ENCODE measurements at places on chromosomes 3 and 15.
A peak's percentile ranks its signal among the peaks of the same experiment; 100 is the strongest.

- DNase-seq = no peak
Observed at GRCh38 chr3:85148036-85148435, 189.2 kb downstream of the CADM2 start.

- no peak for DNase-seq
Observed at GRCh38 chr15:80876348-80876674, 97.1 kb downstream of the CEMIP start.

DNA sequence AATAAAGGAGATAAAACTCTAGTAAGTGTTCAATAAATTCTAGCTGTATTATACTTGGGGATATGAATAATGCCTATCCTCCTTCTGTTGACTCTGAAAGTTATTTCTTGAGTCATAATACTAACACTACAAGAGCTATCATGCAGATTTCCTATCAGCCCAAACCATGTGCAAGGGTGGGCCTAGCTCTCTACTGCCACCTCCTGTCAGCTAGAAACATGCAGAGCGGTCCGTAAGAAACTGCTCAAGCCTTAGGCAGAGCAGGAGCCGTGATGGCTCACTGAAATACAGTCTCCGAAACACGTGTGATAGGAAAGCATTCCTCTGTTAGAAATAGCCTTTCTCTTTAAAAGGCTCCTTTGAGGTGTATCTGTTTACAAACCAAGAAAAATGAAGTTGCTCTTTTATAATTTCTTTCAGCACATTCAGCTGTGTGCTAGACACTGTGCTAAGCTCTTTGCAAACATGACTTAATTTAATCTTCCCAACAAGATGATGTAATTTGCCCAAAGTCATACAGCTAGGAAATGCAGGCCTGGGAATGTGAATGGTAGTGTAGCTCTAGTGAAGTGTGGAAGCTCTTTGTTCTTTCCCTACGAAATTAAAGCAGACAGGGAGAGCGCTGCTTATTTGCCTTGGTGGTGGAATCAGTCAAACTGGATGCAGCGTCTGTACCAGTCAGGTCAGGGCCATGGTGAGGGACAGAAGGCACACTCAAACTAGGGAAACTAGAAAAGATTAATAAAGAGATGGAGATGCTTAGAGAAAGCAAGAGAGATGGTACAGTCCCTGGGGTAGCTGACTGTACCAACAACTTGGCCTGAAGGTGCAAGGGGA is 43.1 kb downstream of the MTHFS start:
- DNase-seq = peak; percentile 75

GRCh38 chr3:138945709-138946662 is 951 bp downstream of the FOXL2 start:
- DNase-seq = no peak

- no peak for DNase-seq
Observed at GRCh38 chr3:48650723-48651122, 12.0 kb downstream of the CELSR3 start.

DNA sequence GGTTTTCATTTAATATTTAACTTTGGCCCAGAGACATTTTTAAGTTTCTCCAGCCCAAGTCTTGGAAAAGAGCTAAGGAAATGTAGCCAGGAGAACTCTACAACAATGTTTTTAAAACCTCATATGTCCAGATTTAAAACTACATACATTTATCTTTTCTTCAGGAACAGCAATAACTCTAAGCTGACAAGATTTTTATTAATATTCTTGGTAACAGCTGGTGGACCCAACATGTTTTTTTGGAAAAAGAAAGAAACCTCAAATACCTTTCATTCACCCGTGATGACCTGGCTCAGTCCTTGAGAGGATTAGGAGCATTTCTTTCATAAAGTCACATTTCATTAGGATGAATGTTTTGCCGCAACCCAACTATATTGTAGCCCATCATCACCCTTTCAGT is 50.4 kb upstream of the CMSS1 start:
- DNase-seq = peak; percentile 48

GRCh38 chr15:78715930-78716329 is 74.9 kb upstream of the CHRNB4 start:
- DNase-seq = no peak

- DNase-seq = no peak
Observed at GRCh38 chr3:2099028-2099671, 484 bp downstream of the CNTN4 start.

DNA sequence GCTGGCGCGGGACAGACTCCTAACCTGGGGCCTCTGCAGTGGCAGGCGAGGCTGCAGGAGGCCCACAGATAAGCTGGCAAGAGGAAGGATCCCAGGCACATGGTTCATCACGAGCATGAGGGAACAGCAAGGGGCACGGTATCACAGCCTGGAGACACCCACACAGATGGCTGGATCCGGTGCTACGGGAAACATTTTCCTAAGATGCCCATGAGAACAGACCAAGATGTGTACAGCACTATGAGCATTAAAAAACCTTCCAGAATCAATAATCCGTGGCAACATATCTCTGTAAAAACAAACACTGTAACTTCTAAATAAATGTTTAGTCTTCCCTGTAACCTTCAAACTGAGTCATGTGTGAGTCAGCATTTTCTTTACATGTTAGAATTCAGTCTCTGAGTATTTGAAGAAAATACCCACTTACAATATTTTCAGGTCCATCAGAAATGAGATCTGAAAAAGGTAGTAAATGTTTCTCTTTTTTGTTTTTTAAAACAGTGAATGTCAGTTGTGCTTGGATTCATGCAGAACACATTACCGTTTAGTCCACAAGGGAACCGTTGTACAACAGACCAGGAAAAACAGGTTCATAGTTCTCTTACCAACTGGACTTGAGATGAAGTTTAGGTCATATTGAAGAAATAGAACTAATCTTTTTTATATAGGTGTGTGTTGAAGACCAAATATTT is 75.9 kb downstream of the BOC start:
- peak; percentile 42 for DNase-seq

DNA sequence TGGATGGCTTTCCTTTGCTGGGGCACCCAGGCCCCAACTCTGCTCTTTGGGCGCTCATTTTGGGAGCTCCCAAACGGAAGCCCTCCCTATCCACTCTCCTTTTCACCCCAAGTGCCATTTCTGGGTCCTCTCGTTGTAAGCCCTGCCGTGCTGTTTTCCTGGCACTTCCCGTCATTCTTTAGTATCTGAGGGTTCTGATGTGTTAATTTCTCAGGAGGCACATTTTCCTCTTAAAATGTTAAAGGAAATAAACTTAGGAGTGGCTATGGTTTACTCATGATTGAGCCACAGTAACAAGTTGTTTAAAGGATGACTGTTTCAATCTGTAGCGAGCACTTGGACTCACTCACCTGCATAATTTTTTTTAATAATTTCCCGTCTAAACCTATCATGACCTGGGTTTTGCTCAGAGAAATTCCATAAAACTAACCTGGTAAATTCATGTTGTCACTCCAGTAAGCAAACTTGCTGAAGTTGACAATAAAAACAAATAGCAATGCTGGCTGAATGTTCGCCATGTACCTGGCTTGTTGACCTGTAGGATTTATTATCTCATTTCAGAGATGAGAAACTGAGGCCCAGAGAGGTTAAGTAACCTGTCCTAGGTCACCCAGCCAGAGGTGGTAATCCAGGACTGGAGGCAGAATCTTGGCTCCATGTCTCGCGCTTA is 10.6 kb downstream of the ALDH1A3 start:
- DNase-seq = no peak

DNA sequence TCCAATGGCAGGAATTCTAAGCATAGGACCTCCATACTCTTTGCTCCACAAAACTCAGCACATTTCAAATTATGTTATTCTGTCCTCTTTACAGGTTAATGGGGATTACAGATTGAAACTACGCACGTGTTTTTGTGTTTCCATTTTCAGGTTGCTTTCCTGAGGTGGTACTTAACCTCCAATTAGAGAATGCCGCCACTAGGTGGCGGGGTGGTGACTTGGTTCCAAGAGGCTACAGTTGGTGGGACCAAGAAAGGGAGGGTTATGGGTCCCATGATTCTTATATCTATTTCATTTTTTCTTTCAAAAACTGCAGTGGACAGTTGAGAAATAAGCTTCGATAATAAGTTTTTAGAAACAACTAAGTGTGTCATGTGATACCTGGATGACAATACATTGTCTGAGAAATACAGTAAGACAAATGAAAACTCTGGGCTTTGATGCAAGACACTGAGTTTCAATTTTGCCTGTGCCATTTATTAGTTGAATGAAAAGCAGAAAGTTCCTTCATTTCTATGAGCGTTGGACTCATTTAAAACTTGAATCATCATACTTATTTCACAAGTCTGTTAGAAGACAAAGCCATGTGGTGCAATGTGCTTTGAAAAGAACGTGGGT is 539.0 kb downstream of the FGF12 start:
- no peak for DNase-seq

DNA sequence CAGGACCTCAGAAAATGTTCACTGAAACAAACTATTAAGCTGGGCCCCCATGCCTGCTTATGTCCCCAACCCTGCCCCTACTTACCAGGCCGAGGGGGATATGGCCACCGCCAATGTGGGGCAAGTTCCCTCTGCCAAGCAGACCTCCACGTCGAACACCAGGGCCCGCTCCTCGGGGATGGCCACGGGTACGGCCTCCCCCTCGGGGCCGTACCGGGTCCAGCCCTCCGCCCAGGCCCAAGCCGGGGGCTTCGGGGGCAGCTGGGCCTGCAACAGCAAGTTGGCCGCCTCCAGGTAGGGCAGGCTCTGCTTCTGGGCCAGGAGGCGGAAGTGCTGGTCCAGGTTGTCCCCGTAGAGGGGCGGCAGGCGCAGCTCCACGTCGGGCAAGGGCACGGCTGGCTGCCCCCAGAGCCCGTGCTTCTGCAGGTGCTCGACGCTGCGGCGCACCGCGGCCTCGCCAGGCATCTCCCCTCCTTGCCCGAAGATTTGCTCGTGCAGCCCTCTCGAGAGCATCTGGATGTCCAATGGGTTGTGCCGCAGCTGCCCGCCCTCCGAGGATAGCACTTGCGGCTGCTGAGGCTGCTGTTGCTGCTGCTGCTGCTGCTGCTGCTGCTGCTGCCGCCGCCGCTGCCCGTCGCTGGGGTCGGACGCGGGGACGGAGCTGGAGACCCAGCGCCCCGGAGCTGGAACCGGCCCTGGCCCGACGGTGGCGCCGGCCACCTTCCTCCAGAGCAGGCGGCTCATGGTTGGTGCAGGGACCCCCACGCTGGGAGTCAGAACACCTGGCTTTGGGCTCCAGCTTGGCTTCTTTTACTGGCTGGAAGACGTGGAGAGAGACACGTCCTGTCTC is 1.4 kb downstream of the POLG start:
- no peak for DNase-seq

GRCh38 chr3:69235882-69236281 is 113.5 kb upstream of the LMOD3 start:
- no peak for DNase-seq

GRCh38 chr3:150727653-150728502 is 24.2 kb upstream of the ERICH6 start:
- DNase-seq = no peak

DNA sequence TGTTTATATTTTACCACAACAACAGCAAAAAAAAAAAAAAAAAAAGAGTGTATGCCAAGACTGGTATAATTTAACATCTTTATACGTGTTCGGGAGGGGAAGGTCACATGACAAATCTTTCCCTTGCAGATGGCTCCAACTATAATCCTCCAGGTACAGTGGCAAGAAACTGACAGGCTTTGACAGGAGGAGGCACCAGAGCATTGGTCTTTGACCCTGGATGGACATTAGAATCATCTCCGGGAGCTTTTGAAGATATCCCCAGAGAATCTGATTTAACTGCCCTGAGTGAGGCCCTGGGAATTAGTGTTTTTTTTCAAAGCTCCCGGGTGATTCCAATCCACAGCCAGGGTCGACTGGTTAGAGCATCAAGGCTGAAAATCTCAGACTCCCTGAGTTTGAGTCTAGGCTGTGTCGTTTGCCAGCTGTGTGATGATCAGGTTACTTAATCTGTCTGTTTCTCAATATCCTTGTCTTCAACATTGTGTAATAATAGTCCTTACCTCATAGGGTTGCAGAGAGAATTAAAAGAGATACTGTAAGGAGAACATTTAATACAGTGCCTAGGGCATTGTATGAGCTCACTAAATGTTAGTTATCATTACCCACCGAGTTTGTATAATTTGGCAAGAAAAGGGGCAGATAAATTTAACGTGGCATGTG is 8.9 kb upstream of the SEMA5B start:
- DNase-seq = no peak

- DNase-seq = no peak
Observed at GRCh38 chr15:77578641-77579372, 53.9 kb downstream of the LINGO1 start.

DNA sequence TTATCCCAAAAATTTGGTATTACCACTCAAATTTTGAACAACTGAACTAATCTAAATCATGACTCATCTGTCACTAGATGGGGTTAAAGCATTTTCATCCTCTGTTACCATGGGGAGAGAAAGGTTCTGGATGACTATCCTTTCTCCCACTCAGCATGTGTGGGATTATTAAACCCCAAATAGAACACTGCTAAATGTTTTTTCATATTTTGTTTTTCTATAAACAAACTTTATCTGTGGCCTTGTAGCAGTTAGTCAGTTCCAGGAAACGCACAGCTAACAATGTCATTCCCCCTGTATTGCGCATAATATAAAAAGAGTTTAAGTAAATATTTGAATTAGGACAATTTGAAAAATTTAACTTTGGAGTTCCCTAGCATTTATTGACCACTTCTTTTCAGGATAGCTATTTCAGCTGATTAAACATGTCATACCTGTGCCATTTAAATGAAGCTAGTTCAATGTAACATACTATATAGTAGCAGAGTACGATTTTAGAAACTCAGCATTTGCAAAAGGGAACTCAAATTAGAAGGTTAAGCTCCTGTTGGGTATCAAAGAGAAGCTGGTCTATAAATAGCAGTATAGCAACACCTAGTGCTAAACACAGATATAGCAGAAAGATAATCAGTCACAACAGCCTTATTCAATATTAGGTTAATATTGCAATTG is 9.2 kb upstream of the TMEM212 start:
- no peak for DNase-seq

GRCh38 chr15:59116141-59116540 is 11.2 kb downstream of the CCNB2 start:
- DNase-seq = peak; percentile 65

DNA sequence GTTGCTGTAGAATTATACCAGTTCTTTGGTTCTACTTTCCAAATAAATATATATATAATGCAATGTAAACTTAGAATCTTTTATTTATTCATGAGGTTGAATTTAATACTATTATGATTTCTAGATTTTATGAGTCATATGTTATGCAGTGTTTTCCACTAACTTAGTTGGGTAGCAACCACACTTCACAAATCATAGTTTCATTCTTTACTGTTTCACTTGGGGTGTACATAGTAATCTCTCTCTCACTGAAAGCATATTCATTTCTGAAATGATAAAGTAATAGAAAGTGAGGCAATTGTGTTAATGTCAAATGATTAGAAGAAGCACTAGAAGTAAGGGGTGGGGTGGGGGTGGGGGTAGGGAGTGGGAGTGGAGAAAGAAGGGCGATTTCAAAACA is 52.6 kb downstream of the IQCH start:
- DNase-seq = no peak

- no peak for DNase-seq
Observed at GRCh38 chr3:72279631-72280041, 494.7 kb upstream of the PROK2 start.
